ENCODE measurements at places on chromosomes 12 and 14.

GRCh38 chr12:19236656-19237055 is 107.1 kb downstream of the PLEKHA5 start:
- DNase-seq: no peak

DNA sequence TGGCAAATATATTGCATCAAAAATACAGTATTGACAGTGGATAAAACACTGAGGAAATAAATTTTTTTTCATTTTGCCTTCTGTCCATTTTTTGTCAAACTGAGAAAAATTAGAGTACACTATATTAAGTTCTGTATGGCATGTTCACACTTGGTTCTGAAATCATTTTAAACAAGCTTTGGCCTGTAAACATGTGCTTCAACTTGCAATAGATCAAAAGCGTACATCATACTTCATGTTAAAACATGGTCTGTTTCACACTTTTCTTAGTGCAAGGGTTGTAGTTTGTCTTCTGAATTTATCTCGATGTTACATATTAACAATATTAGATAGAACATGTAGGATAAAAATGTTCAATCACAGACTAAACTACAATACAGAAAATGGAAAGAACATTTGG is 208.0 kb downstream of the PCNX1 start:
- DNase-seq: no peak

GRCh38 chr12:91774434-91774921 is 371.2 kb downstream of the BTG1 start:
- no peak for DNase-seq

DNA sequence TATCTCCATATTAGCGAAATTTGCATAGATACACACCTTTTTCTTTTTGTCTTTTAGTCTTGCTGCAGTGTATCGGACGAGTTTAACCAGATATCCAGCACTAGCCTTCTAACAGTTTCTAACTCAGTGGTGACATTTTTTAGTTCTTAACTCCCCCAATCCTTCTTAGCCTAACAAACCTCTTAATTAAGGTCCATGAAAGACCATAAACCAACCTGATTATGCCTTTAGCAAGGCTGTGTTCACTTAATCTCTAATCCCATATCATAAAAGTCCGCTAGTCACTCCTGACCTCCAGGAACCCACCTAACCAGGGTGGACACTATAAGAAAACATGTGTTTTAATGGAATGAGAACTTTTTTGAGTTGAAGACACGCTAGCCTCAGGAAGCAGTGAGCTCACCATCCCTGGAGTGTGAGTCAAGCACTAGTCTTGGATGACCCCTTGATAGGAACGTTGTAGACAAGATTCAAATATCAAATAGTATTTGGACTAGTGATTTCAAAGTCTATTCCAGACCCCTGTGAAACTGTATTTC is 9.5 kb downstream of the CDKN1B start:
- peak; percentile 13 for DNase-seq

DNA sequence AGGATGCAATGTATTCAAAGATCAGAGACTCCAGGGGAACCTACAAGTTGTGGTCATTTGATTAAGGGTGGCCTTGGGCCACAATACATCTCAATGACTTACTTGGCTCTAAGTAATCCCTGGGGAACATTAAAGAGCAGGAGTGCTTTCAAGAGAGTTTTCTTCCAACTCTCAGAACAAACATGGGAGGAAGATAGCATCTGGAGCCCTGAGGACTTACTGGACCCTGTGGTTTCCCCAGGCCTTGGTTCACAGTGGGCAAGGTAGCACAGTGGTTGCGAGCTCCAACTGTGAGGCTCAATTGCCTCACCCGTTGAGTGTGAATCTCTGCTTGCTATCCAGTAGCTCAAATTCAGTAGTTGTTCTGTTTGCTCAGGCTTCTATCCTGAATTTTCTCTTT is 32.4 kb downstream of the STXBP6 start:
- no peak for DNase-seq

Measured in AML-193 (cell line).